Activated CD8-positive, alpha-beta T cell treated with anti-CD3 and anti-CD28 coated beads for 36 hours (primary cell): ENCODE measurements at places on chromosomes 2 and 18. TPM values are rescaled to one million over a fixed set of nuclear protein-coding genes. Genes with fewer than 3 reads are reported as not detected.

Gene PSD4
- 247 TPM for total RNA-seq

Gene KIAA1328
- total RNA-seq: 6.1 TPM

Gene ARHGAP15
- 72.8 TPM for total RNA-seq

Gene RIT2
- total RNA-seq: not detected

Gene ADRA2B
- 0.29 TPM for total RNA-seq

Gene GYPC
- total RNA-seq: 173 TPM

Gene SERPINB5
- not detected for total RNA-seq

Gene CXCR2
- total RNA-seq: 0.22 TPM

Gene DCDC2C
- total RNA-seq: not detected

Gene CCDC68
- not detected for total RNA-seq

Gene C2orf78
- total RNA-seq: not detected

- no peak overlapping the region for H3K27ac ChIP-seq
- no peak overlapping the region for H3K4me3 ChIP-seq
- no peaks in the 10 kb centered on the region for H3K4me1 ChIP-seq
- H3K27me3 ChIP-seq: no peaks in the 10 kb centered on the region
- DNase-seq: no peak
These were observed 438.6 kb downstream of the TXNL1 start for GRCh38 chr18:56199580-56200330.

DNA sequence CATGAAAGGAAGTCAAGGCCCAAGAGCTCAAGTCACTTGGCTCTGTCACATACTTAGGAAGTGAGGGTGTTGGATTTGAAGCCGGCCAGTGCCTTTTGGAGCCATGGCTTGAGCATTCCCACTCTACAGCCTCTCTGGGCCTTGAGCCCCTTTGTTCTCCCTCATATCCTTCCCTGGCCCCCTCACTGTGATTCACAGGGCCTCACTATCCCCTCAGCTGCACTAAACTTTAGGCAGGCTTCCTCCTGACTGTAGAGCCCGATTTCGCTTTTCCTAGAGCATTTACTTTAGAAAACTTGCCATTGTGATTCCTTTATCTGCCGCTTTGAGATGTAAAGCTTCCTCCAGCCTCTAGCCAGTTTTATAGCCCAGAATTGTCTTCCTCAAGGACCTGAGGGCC is 107.6 kb downstream of the FBXO15 start:
- H3K4me1 ChIP-seq: no peaks in the 10 kb centered on the region
- no peak overlapping the region for H3K27ac ChIP-seq
- no peak overlapping the region for H3K4me3 ChIP-seq
- no peaks in the 10 kb centered on the region for H3K36me3 ChIP-seq

- peaks cover 44% of the 10 kb centered on the region for H3K27me3 ChIP-seq
- H3K4me3 ChIP-seq: no peak overlapping the region
- H3K36me3 ChIP-seq: no peaks in the 10 kb centered on the region
- no peak overlapping the region for H3K27ac ChIP-seq
- DNase-seq: no peak
These were observed 1.7 kb upstream of the PKDCC start for GRCh38 chr2:42045848-42046748.

DNA sequence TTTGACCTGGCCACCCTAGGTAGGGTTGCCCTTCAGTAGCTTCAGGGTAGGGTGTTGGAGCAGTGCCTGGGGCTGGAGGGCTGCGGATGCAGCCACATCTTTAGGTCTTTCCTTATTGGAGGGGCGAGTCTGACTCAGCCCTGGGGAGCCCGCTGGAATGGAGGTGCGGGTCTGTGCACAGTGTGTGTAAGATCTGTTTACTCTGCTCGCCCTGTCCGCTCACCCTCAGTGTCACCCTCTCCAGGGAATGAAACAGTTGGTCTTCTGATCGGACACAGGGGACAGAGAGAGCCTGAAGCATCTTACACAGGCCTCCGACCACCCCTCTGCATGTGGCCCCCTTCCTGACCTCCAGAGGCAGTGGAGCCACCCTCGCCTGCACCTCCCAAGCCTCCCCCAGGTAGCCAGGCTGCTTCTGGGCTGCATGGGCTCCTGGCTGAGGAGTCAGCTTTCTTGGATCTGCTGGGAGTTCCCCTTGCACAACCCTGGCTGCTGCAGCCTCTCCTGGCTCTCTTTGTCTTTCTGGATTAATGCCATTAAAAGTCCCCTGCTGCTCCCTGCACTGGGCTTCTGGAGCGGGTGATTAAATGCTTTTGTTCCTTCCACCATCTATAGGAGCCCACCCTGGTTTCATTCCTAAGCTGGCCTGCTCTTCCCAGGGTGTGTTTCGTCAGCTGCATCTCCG is 82.6 kb downstream of the ASB1 start:
- no peak overlapping the region for H3K27ac ChIP-seq
- H3K27me3 ChIP-seq: no peaks in the 10 kb centered on the region
- DNase-seq: no peak
- no peaks in the 10 kb centered on the region for H3K36me3 ChIP-seq
- H3K4me1 ChIP-seq: no peaks in the 10 kb centered on the region

GRCh38 chr2:72222829-72223564 is 75.3 kb upstream of the CYP26B1 start:
- H3K4me1 ChIP-seq: no peaks in the 10 kb centered on the region
- H3K4me3 ChIP-seq: no peak overlapping the region
- no peak overlapping the region for H3K27ac ChIP-seq
- no peaks in the 10 kb centered on the region for H3K27me3 ChIP-seq
- DNase-seq: no peak

GRCh38 chr18:51739044-51739666 is 541.7 kb upstream of the MEX3C start:
- H3K4me3 ChIP-seq: no peak overlapping the region
- DNase-seq: no peak
- H3K36me3 ChIP-seq: no peaks in the 10 kb centered on the region
- no peak overlapping the region for H3K27ac ChIP-seq
- H3K27me3 ChIP-seq: no peaks in the 10 kb centered on the region

DNA sequence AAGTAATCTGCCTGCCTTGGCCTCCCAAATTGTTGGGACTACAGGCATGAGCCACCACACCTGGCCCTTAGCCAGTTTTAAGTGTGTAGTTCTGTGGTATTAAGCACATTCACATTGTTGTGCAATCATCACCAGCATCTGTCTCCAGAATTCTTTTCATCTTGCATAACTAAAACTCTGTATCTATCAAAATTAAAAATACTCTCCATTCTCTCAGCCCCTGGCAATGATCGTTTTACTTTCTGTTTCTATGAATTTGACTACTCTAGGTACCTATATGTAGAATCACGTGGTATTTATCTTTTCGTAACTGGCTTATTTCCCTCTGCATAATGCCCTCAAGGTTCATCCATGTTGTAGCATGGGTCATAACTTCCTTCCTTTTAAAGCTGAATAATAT is 45.5 kb upstream of the CAVIN2 start:
- no peak for DNase-seq
- H3K36me3 ChIP-seq: no peaks in the 10 kb centered on the region
- H3K4me1 ChIP-seq: no peaks in the 10 kb centered on the region
- H3K4me3 ChIP-seq: no peak overlapping the region
- no peak overlapping the region for H3K27ac ChIP-seq

GRCh38 chr2:198314559-198315153 is 510.3 kb downstream of the PLCL1 start:
- no peak overlapping the region for H3K4me3 ChIP-seq
- DNase-seq: peak; percentile 11
- peaks cover 34% of the 10 kb centered on the region for H3K27me3 ChIP-seq
- H3K27ac ChIP-seq: no peak overlapping the region

DNA sequence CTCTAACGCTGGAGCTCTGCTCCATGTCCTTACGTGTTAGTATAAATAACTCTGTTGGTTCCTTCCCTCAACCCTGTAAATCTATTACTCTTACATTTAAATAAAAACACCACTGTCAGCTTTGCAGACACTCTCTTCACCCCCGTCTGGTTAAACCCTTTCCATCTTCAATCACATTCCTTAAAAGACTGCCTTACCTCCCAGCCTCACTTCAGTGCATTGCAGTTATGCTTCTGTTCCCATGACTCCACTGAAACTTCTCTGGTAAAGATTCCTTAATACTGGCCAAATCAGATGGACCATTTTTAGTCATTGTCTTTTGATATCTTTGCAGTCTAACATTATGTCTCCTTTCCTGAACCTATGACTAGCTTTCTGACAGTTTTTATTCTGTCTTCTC is 61.7 kb downstream of the EML4 start:
- H3K27ac ChIP-seq: peak overlapping the region; percentile 10
- H3K4me1 ChIP-seq: peaks cover 52% of the 10 kb centered on the region
- no peak overlapping the region for H3K4me3 ChIP-seq
- peaks cover 2% of the 10 kb centered on the region for H3K36me3 ChIP-seq
- no peak for DNase-seq
- no peaks in the 10 kb centered on the region for H3K27me3 ChIP-seq

- H3K27me3 ChIP-seq: peaks cover 69% of the 10 kb centered on the region
- DNase-seq: no peak
- no peak overlapping the region for H3K27ac ChIP-seq
- H3K36me3 ChIP-seq: no peaks in the 10 kb centered on the region
- peak overlapping the region; percentile 55 for H3K4me3 ChIP-seq
These were observed 9.2 kb upstream of the SP9 start for GRCh38 chr2:174325373-174326160.
